ENCODE measurements at places on chromosomes 13 and 19.

DNA sequence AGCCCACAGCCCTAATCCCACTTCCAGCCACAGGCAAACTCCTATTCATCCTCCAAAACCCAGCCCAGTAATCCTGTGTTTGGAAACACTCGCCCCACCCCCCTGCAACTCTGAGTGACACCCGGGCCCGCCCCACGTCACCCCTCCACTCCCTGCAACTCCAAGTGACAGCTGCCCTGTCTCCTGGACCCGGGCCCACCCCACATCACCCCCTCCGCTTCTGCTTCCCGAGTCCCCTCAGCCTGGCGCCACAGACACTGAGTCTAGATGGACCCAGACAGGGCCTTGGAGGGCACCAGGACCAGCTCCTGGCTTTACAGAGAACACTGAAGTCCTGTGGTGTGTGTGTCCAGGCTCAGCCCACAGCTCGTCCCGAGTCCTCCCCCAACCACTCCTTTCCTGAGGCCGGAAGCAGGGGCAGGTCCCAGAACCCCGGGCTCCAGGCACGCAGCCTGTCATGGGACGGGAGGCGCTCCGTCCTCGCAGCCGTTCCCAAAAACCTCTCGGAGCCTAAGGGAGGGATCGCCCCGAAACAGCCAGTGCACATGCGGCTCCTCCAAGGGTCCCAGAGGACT, 7.7 kb downstream of the REXO1 start:
- no peak for DNase-seq

DNA sequence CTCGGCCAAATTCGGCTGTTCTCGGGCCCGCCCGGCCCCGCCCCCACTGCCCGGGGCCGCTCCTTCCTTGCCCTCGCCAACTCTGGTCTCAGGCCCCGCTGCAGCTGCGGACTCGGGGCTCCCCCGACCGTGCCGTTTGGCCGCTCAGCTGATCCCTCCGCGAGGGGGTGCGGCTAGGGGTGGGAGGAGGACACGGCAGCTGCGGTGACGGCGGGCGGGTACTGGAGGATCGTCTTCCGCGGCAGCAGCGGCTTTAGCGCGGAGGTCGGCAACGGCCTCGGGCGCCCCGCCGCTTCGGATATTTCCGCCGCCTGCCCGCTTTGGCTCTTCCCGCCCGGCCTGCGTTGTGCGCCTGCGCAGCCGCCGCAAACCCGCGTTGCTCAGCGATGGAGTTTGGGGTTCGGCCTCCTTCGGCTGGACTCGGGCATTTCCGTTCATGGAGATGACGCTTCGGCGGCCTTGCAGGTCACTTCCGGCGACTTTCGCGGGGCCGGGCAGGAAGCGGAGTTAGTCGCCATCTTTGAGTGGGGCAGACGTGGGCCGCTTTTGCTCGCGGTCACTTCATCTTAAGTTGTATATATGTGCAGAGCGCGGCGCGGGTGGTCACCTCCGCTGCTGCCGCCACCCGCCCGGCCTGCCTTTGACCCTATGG, 338 bp upstream of the UBE2M start:
- peak; percentile 97 for DNase-seq

GRCh38 chr13:37531049-37531448, 67.5 kb downstream of the POSTN start:
- no peak for DNase-seq

- no peak for DNase-seq
These were observed 104.4 kb downstream of the DOCK9 start for GRCh38 chr13:98873377-98874028.

DNA sequence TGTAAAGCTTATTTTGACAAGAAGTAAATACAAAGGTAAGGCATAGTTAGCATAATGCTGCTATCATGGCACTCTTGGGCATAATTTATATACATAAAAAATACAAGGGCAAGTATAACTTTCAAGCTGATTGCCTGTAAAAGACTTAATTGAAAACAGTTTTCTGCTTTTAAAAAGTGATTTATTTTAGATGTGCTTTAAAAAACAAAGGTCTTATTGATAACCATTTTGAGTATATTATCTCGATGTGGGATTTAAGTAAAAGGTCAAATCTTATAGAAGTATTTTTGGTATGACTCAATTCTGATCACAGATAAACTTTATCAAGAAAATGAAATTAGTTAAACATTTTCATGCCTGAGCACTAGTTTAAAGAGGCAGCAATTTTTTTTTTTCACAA, 175.8 kb downstream of the KCNRG start:
- DNase-seq, result no peak

GRCh38 chr19:29841559-29842367, 30.0 kb downstream of the CCNE1 start:
- no peak for DNase-seq

DNA sequence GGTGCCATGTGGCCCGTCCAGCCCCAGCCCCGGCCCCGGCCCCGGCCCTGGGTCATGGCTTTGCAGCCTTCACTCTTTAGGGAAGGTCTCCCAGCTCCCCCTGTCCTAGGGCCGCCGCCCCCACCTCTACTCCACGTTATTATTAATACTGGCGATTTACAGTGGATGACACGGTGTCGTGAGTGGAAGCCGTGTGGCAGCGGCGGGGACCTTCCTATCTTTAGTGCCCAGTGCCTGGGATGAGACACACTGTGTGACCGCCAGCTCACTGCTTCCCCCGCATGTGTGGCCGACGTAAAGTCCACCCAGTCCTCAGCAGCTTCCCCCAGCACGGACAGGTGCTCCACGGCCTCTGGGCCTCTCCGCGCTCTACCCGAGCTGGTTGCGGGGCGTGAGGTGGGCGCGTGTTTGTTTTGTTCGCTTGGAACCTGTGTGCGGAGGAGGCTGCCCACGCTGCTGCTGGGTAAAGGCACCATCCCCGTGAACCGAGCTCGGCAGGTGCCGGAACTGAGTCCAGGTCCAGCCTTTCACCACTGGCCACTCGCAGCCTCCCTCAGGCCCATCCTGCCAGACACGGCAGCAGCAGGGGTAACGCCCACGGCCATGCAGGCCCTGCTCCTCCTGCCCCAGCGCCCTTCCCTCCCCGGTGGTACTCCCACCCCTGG, 70.9 kb upstream of the MCF2L start:
- DNase-seq, result no peak

DNA sequence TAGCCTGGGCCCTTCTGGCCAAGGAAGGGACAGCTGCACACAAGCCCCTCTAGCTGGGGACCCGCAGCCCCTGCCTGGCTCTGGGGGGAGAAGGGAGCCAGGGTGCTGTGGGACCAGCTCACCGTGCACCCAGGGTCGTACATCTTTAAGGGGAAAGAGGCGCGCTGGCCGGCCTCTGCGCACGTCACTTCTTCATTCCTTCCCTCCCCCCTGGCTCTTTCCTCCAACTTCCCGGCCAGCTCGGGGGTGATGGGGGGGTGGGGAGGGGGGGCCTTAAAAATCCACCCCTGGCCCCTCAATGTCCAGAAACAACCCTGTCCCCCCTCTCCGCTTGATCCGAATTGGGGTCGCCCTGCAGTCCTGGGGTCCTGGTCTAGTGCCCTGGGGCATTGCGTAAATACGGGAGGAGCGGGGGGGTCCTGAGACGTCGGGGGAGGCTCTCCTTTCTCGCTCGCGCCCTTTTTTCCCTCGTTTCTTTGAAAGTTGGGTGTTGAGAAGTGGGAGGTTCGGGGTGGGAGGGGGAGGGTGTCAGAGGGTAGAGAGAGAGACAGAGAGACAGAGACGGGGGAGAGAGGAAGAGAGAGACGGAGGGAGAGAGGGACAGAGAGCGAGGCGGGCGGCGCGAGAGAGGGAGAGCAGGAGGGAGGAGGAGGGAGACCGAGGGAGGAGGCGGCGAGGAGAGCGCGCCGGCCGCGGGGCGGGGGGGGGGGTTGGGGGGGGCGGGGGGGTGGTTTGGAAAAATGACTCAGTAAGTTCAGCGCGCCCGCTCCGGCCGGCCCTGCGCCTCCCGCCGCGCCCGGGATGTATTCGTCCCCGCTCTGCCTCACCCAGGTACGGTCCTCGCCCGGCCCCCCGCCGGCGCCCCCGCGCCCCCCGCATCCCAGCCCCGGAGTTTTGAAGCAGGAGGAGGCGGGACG, at the start of gene NFIC:
NFIC (plus strand) TSS at position 748 of the 917 bp plus-strand sequence; CDS start at position 802, 54 bp downstream.
- no peak for DNase-seq

DNA sequence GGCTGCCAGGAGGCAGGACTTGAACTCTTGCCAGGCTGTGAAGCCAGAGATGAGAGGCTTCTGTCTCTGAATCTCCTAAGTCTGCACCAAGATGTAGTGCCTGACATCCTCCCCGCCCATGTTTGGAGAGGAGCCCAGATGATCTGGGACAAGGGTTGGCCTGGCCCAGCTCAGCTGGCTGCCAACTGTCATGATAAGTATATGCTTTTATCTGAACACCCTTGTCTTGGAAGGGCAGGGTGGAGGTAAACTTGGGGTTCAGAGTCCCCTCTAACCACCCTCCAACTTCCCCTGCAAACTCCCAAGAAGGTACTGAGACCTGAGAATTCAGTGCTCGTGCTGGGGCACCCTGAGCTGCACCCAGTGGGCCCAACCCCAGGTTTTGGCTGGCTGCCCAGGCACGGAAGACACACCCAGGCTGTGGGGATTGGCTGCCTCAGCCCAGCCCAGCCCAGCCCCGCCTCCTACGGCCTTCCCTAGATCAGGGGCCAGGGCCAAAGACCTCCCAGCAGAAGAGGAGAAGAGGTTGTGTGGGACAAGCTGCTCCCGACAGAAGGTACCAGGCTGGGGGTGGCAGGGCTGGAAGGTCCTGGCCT, at the start of gene CYP4F12:
CYP4F12 (plus strand) TSS at position 508 of the 596 bp plus-strand sequence. CDS start 443 bp downstream, outside the sequence.
- peak; percentile 93 for DNase-seq

DNA sequence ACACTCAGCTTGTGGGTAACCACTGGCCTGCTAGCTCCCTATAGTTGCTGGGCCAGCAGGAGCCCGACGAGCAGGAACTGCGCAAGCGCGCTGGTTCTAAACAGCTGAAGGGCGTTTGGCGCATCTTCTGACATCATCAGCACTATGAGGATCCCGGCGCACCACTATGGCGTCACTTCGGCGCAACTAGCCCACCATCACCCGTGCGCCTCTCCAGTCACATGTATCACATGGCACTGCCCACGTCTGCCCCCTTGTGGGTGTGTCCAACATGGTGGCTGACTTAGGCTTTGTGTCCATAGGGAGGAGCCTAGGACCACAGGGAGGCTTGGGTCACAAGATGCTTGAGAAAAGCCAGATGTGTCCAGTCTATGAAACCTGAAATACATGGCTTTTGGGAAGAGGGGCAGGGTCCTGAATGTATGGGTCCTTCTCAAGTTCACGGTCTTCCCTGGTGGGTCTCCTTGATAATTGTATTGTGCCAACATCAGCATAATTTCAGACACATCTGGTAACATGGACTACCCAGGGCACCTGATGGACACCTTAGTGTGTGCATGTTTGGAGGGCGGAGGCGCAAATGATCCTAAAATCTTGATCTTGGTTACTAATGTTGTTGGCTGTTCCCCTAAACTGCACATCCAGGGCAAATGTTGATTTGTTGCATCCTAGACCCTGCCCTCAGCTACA, 18.0 kb downstream of the KLK4 start:
- DNase-seq, result no peak

DNA sequence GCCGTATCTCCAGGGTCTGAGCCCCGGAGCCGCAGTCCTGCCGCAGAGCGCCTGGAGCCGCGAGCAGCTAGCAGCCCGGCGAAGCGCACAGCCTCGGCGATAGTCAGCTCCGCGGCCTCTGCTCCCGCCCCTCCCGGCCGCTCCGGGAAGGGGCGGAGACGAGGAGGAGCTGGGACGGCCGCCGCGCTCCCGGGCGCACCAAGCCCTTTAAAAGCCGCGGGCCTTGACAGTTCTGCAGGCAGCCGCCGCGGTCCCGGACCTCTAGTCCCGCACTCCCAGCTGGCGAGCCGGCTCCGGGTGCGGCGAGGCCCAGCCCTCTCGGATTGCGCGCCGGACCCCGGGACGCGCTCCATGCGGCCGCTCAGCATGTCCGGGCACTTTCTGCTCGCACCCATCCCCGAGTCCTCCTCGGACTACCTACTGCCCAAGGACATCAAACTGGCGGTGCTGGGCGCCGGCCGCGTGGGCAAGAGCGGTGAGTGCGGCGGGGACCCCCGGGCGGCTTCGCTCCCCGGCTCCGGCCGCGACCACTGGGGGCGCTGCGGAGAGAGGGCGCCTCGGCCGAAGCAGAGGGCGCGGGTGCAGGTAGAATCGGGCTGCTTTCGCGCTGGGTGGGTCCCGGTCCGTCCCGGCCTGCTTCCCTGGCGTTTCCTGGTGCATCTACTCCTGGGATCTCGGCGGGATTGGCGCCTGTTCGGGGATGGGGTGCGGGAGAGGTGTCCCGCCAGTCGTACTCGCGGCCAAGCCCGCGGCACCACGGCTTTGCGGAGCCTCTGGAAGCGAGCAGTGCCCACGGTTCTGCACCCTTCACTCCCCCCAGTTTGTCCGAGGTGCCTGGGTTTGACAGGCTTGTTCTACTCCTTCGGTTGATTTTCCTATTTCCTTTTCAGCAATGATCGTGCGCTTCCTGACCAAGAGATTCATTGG, at the start of gene RASL11A:
RASL11A (plus strand) TSS at position 237 of the 927 bp plus-strand sequence; CDS start at position 352, 115 bp downstream.
- no peak for DNase-seq

DNA sequence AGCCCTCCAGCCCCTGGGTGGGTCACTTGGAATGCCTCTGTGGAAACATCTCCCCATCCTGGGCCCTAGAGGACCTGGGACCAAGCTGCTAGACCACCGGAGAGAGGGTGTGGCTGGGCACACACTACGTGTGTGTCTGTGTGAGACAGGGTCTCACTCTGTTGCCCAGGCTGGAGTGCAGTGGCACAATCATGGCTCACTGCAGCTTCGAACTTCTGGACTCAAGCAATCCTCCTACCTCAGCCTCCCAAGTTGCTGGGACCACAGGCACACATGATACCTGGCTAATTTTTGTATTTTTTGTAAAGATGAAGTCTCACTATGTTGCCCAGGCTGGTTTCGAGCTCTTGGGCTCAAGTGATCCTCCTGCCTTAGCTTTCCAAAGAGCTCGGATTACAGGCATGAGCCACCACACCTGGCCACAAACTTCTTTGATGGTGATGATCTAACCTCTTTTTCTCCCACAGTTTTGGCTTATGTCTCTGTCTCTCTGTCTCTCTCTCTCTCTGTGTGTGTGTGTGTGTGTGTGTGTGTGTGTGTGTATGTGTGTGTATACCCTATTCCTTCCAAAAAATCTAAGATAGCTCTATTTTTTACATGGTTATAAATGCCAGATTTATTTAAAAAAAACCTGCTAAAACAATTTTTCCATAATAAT, 32.1 kb upstream of the SLC7A9 start:
- DNase-seq, result no peak

GRCh38 chr13:40582531-40582930, 83.9 kb downstream of the FOXO1 start:
- DNase-seq, result no peak

DNA sequence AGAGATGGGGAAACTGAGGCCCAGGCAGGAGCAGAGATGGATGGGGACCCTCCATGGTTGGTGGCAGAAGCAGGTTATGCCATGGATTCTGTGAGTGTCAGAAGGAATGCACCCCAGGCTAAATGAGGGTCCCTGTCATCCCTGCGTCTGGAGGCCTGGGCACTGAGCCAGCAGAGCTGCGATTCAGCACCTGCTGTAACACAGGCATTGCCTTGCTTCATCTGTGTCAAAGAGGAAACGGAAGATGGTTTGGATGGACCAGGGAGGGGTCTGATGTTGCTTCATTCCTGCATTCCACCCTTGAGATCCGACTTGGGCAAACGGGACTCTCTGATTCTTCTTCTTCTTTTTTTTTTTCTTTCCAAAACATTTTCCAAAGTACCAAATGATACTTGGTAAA, 1.2 kb downstream of the C5AR1 start:
- DNase-seq, result no peak

- DNase-seq, result no peak
These were observed 609 bp downstream of the EPS15L1 start for GRCh38 chr19:16470911-16471811.

- no peak for DNase-seq
These were observed 572 bp downstream of the UCHL3 start for GRCh38 chr13:75550159-75550567.
